ENCODE measurements at places on chromosomes 7 and 10.

- no peak for DNase-seq
Measured at GRCh38 chr10:92122941-92123450, 167.9 kb downstream of the CPEB3 start.

GRCh38 chr10:101563007-101563406, 25.1 kb downstream of the POLL start:
- no peak for DNase-seq

GRCh38 chr7:142442396-142442795, 184.5 kb upstream of the PRSS58 start:
- DNase-seq: no peak

- DNase-seq: no peak
Measured at GRCh38 chr10:46268076-46268881, 18.5 kb upstream of the ANTXRL start.

DNA sequence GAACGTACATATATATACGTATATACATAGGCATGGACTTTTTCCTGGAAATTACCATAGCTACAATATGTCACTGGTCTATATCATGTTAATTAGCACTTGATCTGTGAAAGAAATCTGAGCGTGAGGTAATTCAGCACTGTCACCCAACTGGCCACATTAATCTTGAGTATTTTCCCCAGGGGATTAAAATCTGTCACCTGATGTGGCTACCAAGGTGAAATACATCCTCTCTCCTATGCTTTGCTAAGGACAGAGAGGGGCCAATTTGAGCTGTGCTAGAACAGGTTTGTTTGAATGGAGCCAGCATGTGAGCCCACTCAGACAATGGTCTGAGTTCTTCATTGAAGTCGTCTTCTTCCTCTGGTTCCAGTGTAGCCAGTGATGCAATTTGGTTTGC, 33.3 kb downstream of the CYCS start:
- no peak for DNase-seq

- DNase-seq: no peak
Measured at GRCh38 chr7:45269192-45269591, 111.6 kb downstream of the RAMP3 start.

- no peak for DNase-seq
Measured at GRCh38 chr7:27199849-27200760, at the start of gene HOXA13. TSS of gene HOXA13 (minus strand) at chr7:27200091. CDS start at chr7:27200077, 14 bp downstream.

- no peak for DNase-seq
Measured at GRCh38 chr7:3730276-3730675, 429.2 kb downstream of the SDK1 start.

- DNase-seq: no peak
Measured at GRCh38 chr7:87058744-87059524, 520 bp downstream of the ELAPOR2 start.

- DNase-seq: no peak
Measured at GRCh38 chr7:43232366-43232765, 119.9 kb downstream of the HECW1 start.

DNA sequence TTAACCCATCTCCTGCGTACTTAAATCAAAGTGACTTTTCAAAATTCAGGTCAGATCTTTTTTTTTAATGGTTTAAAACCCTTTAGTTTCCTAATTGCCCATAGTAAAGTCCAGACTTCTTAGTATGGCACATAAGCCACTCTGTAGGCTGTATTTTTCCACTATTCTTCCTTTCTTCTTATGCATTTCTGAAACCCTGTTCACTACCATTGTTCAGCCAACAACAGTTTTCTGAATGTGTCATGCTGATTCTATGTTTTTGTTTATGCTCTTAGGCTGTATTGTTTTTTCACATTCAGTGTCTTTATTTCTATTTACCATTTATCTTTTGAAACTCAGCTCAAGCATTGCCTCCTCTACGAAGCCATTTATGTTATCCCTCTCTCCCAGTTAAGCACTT, 26.7 kb downstream of the CCSER2 start:
- no peak for DNase-seq

DNA sequence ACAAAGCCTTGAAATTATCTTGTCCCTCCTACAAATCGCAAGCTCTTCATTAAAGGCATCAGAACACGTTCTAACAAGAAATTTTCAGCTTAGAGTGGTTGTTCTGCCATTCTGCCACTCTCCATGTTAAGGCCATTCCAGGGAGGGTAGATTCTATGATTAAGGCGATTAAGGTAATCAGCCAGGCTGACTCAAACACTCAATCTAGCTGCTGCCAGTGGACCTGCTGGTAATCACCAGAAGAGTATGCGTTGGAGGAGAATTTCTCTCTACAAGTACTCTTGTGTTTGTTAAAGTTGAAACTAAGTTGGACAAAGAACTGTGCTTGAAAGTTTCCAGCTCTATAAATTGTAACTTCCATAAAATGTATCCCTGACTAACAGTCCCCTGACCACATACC, 149.2 kb upstream of the COL1A2 start:
- DNase-seq: no peak

- no peak for DNase-seq
Measured at GRCh38 chr10:91389636-91390512, 20.3 kb upstream of the HECTD2 start.

- peak; percentile 20 for DNase-seq
Measured at GRCh38 chr7:131507592-131508331, 48.7 kb downstream of the PODXL start.

GRCh38 chr10:3652886-3653285, 132.1 kb downstream of the KLF6 start:
- no peak for DNase-seq

- DNase-seq: no peak
Measured at GRCh38 chr7:65927489-65928448, 54.2 kb downstream of the GUSB start.

DNA sequence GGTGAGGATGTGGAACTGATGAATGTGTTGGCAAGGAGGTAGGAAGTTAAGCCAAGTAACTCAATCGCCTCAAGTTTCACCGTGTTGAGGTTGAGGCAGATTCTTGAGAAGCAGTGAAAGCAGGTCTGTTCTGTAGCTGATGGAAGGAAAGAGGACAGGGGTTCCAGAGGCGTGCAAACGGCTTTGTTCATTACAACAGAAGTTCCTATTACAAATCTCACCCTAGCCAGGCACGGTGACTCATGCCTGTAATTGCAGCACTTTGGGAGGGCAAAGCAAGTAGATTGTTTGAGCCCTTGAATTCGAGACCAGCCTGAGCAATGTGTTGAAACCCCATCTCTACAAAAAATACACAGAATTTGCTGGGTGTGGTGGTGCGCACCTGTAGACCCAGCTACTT, 36.9 kb upstream of the PTF1A start:
- DNase-seq: no peak

Data from iPS DF 6.9 (cell line).